ENCODE measurements at places on chromosomes 13 and 19. TPM values are rescaled to one million over a fixed set of nuclear protein-coding genes. Genes with fewer than 3 reads are reported as not detected.

Gene DOHH
- 8.3 TPM for polyA plus RNA-seq

Gene FGF22
- polyA plus RNA-seq: not detected

Gene WDR62
- polyA plus RNA-seq: 5.3 TPM

Gene DIRAS1
- polyA plus RNA-seq: 11.1 TPM

Gene SLC25A41
- polyA plus RNA-seq: 0.05 TPM

GRCh38 chr13:99617474-99618255 is 116.4 kb downstream of the TM9SF2 start:
- DNase-seq: no peak

DNA sequence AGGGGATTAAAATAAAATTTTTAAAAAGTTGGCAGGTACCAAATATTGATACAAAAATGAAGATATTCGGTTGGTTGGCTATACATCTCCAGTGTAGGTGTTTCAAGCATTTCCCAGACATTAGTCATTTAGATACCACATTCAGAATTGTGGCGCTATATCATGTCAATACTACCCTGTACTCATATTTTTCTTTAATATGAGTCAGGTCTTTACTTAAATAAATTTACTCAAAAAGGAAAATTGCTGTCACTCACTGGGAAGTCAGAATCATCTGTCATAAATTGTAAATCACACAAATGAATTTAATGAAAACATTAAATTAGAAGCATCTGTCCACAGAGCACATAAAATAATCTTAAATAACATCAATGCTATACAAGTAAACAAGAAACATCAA is 134.2 kb downstream of the TSHZ3 start:
- DNase-seq: no peak

DNA sequence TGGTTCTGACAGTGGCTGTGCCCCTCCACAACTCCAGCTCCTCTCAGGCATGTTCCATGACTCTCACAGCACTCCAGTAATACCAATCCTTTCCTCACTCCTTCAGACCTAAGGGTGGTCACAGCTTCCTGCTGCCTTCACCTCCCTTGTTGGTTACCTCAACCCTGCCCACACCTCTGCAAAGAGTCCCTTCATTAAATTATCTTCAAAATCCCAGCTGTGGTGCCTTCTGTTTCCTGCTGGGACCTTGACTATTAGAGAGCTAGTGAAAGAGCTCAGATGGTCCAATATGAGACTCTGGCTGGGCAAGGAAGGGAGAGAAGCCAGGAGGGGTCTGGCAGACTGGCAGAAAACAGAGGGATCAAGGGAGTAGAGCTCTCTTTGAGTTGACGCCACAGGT is 26.1 kb downstream of the DEDD2 start:
- no peak for DNase-seq

DNA sequence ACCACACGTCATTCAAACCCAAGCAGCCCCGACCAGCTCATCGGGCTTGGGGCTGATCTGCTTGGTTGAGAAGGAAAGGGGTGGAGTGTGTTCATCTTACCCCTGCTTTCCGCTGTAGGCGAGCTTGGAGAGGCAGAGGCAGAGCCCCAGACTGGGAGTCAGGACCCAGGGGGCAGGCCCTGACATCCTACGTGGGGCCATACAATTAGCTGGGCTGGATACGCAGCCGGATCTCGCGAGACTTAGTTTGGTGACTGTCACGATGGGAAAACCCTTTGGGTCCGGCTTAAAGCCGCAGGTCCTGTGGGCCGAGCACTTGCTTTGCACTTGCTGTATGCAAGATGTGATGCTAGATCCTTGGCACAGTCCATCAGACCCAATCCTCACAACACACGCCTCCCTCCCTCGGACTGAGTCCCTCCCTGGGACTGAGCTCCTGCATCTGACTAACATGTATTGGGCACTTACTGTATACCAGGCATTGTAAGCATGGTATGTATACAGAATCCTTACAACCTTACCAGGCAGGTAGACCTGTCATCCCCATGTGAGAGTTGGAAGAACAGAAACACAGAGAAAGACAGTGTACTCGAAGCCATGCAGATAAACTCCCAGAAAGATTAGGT is 3.7 kb downstream of the CEACAM16 start:
- DNase-seq: no peak

- no peak for DNase-seq
Measured at GRCh38 chr19:38729653-38730469, 14.4 kb downstream of the CAPN12 start.

Measured in BJ (cell line).